ENCODE measurements at places on chromosomes 7 and 10.

DNA sequence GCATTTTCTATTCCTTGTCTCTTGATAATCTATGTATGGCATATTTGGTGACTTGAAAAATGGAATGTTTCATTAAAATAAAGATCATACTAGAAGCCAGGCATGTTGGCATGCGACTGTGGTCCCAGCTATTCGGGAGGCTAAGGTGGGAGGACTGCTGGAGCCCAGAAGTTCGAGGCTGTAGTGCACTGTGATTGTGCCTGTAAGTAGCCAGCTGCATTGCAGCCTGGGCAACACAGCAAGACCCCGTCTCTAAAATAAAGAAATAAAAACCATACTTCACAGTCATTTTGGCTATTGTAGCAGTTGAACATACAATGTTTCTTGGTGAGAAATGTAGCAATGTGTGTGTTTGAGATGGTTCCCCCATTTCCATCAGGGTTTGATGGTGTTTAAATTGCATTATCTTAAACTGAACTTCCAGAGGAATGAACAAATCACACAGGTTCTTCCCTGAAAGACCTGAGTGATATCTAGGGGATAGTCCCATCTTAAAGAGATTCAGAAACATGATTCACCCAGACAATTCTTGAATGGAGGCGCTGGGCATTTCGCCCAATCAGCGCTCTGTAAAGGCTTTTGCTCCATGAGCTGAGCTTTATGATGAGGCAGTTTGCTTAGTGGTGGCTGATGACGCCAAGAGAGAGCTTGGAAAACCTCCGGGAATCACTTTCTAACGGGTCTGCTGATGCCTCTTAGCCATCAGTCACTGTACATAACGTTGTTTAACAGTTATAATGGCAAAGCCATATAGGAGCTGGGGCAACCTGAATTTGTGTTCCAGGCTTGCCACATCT is 19.4 kb upstream of the BTBD16 start:
- no peak for DNase-seq

DNA sequence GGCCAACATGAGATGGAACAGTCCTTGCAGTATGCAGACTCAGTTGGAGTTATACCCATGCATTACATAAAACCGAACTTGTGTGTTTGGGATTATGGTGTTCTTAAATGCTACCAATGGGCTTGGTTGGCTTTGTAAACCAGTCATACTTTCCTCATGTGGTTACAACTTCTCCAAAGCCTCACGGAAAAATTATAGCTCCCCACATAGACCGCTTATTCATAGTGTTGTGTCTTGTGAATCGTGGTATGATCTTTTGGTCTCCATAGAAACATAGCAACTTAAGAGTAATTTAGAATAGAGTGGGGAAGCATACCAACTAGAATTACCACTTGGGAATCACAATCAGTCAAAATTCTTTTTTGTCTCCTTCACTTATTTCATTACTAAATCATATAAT is 112.3 kb upstream of the FZD1 start:
- DNase-seq: no peak

DNA sequence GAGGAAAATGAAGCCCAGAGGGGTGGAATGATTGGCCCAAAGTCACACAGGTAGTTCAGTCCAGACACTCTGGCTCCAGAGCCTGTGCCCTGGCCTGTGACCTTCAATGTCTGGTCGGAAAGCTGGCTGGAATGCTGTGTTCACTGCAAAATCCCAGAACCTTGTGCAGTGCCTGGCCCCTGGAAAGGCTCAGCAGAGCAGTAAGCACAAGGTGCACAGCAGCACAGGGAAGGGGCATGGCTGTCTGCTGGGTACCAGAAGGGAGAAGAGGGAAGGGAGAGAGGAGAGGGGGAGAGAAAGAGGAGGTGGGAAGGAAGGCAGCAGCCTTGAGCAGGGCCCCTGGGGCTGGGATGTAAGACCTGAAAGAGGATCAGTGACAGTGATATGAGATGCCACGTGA is 28.4 kb upstream of the C10orf71 start:
- DNase-seq: no peak

GRCh38 chr10:99858849-99859248 is 76.4 kb downstream of the ABCC2 start:
- DNase-seq: no peak

DNA sequence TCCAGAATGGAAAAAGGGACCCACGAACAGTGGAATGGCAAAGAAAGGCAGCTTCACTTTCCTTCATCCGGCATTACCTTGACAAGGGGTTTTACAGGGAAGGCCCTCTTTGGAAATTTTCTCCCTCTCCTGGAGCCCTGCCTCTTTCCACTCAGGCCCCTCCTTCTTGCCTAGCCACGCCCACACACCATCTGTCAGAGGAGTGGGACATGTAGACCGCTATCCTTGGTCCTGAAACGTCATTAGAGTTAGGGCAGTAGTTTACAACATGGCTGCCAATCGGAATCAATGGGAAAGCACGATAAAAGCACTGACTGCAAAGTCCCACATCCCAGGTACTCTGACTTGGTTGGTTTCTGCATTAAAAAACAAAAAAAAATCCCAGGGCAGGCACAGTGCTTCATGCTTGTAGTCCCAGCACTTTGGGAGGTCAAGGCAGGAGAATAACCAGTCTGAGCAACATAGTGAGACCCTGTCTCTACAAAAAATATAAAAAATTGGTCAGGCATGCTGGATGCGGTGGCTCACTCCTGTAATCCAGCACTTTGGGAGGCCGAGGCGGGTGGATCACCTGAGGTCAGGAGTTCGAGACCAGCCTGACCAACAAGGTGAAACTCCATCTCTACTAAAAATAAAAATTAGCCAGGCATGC is 96.4 kb downstream of the MARCHF5 start:
- no peak for DNase-seq

DNA sequence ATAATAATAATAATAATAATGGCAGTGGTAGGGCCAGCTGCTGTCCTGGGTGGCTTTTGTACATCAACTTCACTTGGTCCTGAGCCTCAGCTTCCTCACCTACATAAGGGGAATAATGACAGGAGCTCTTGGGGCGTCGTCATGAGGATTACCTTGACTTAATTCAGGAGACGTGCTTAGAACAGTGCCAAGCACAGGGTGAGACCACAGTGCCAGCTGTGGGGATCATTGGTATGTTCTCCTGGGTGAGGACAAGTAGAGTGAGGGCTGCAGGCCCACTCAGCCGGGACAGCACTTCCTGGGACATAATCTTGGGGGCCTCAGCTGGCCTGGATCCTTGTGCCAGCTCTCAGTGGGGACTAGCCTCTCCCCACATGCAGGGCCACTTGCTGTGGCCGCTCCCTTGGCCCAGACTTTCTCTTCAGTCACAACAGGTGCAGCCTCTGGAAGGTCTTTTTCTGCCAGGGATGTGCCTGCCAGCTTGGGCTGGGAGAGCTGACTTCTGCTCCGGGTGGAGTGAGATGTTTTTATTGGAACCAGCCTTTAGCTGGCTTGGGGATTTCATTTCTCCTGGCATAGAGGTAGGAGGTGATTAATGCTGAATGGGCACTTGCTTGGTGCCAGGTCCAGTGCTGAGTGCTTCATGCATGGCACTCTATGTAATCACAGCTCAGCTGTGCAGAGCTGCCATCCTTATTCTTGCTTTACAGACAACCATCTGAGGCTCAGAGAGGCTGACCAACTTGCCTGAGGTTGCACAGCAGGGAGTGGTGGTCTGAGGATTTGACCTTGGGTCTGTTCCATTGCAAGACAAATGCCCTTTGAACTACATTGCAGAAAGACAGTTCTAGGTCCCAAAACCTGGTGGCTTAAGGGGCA is 45.3 kb downstream of the TSPAN15 start:
- no peak for DNase-seq

DNA sequence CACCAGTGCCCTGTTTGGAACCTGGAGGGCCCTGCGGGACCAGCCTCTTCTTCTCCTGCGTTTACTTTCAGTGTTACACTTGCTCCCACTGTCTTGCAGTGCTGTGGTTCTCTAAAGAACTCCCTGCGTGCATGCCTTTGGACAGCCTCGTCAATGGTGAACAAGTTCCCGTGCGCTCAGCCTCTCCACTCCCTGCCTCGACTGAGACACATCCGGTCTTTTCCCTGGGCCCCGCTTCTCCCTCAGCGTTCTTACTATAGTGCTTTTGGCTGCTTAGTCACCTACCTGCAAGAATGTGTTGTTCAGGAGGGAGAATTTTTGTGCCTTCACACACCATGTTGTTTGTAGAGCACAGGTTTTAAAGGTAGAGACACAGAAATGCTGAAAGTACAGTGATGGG is 520.7 kb upstream of the MKI67 start:
- no peak for DNase-seq

- DNase-seq: peak; percentile 32
These were observed 760 bp upstream of the KCTD7 start for GRCh38 chr7:66627881-66628360.
